ENCODE measurements at places on chromosomes 5 and 9. TPM values are rescaled to one million over a fixed set of nuclear protein-coding genes. Genes with fewer than 3 reads are reported as not detected.

DNA sequence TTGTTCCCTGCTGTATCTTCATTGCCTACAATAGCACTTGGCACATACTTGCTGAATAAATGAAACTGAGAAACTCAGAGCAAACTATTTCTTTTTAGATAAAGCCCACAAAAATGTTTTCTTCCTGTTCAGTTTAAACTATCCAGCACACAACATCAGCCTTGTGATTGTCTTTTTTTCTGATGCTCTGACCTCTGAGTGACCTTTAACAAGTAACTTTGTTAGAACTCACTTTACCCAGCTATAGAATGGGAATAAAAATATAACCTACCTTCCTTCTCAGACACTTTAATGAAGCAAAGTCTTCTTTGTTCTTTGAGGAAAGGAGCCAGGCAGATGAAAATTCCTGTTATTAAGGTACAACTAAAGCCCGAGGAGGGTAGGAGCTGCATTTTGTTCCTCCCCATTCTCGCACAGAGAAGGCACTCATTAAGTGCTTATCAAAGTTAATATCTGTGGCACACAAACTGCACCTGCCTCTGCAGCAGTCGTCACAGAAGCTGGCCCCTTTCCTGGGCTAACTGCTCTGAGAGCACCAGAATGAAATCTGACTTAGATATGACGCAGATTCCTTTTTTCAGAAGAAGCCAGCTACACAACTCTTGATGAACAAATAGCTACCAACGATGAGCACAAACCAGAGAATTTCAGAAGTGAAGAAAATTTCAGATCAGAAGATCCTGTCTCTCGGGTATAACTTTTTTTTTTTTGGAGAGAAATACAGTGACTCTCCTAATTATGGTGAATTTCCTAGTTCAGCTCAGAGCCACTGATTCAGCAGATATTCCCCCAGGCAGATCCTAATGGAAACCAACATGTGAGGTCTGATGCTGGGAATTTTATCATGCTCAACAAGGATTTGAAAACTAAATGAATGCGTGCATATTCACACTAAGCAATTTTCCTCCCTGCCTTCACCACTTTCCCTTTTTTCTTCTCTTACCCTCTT, 31.0 kb upstream of the NR3C1 start:
- no peak for DNase-seq

DNA sequence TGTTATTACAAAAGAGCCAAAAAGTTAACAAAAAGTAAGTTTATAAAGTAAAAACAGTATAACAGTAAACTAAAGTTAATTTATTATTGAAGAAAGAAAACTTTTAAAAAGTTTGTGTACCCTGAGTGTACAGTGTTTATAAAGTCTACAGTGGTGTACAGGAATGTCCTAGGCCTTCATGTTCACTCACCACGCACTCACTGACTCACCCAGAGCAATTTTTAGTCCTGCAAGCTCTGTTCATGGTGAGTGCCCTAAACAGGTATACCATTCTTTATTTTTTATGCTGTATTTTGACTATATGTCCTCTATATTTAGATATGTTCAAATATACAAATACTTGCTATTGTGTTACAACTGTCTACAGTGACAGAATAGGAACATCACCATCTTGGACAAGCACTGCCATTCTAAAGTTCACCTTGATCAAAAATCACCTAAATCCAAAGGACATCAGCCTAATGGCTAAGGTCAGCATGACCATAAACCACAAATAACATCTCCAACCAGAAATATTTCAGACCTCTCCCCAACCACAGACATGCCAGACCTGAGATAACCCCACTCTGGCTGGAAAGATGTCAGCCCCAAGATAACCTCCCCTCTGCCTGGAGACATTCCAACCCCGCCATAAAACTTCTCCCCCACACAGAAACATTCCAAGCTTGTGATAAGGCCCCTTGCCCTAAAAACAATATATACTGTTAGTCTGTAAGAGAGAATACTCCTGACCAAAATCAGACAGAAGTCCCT, 56.1 kb downstream of the AGXT2 start:
- DNase-seq = no peak

DNA sequence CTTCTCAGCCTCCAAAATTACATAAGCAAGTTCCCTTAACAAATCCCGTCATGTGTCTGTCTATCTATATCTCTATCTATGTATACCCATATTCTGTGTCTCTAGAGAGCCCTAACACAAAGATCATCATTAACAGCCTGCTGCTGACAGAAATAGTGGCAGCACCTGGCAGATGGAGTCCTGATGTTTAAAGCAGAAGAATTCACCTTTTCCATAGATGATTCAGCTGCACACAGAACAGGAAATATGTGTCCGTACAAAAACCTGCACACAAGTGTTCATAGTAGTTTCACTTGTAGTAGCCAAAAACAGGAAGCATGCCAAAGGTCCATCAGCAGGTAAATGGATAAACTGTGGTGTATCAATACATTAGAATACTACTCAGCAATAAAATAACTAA, 45.0 kb upstream of the ACO1 start:
- no peak for DNase-seq

DNA sequence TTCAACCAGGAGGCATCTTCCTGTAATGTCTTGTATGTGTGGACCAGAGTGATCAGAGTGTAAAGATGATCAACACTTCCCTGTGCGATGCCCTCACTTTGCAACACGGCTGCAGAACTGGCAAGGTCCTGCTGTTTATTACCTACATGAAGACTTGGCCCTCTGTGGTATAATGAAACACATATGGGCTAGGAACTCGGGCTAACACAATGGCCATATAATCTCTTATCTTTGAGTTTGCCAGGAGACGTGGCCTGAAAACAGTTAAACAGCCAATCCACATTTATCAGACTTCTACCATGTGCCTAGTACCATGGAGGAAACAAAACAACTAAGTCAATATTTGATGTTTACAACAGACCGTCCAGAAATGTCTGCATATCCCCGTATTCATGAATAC, 145.5 kb downstream of the ZNF462 start:
- no peak for DNase-seq

Gene SLC36A2
- not detected for total RNA-seq

Measured in aorta (tissue), 5 donors.